ENCODE measurements at places on chromosomes 2 and 18.
A peak's percentile ranks its signal among the peaks of the same experiment; 100 is the strongest.

DNA sequence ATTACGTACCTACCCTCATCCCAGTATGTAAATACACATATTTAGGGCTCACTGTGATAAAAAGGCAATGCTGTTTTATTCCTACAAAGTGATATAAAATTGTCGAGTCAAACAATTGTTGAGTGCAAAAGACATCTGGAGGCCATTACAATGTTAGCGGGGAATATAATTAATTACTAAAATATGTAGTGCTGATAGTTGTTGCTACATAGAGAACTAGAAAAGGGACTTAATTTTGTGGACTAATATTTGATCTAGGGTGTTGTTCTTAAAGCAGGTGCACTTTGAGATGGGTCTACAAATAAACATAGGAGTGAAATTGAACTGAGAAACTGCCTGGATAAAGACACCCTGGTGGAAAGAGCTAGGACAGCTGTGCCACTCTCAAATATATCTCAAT, 300.1 kb downstream of the NOL4 start:
- no peak for DNase-seq

DNA sequence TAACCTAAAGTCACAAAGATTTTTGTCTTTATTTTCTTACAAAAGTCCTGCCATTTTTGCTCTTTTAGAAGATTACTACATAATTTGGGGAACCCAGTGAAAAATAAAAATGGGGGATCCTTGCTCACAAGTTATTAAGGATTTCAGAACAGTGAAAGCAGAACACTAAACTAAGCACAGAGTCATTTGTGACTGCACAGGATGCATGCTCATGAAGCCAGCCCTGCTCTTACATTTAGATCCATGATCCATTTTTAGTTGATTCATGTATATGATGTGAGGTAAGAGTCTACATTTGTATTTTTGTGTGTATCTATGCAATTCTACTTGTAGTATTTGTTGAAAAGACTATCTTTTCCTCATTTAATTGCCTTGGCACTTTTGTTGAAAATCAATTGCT, 21.8 kb downstream of the SP140L start:
- DNase-seq = no peak

- no peak for DNase-seq
These were observed 613 bp downstream of the COL5A2 start for GRCh38 chr2:189178726-189179569.

DNA sequence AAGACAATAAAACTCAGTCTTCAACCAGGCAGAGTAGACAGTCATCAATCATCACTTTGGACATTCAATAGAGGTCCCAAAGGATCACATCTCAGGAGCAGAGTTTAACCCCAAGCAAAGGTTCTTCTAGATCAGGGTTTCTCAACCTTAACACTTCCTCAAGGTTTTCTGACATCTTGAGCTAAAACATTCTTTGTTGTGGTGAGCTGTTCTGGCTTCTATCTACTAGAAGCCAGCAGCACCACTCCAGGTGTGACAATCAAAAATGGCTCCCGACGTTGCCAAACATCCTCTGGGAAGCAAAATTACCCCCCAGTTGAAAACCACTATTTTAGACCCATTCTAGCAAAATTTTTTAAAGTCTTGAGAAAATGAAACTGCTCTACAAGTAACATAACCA, 22.0 kb downstream of the RTTN start:
- no peak for DNase-seq

DNA sequence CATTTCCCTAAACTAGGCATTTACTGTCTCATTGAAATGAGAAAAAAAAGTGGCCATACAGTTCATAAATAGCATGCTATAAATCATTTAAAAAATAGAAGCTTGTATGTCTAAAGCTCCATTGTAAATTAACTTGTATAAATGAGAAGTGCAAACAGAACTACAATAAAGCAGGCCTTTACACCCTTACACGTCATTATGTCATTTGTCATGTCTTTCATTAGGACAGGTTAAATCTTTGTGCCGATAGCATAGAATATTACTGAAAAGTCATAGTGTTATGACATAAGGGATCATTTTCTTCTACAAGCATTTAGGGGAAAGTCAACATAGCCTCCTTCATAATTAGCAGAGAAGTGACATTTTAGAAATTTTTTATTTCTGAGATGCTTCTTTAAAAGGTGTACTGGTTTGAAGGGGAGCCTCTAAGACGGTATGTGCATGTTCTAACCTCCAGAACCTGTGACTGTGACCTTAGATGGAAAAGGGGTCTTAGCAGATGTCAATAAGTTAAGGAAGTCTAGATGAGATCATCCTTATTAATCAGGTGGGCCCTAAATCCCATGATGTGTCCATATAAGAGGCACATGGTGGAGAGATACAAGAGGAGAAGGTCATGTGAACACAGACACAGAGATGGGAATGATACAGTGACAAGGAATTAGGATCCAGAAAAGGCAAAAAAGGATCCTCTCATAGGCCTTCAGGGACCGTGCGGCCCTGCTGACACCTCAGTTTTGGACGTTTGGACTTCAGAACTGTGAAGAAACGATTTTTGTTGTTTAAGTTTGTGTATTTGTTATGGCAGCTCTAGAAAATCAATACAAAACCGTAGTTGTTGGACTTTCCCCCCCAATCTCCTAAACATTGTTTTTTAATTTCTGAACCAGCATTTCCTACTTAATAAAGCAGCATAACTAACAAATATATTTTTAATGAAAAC, 863.7 kb downstream of the MBD2 start:
- DNase-seq = no peak

- no peak for DNase-seq
These were observed 54.1 kb upstream of the AQP4 start for GRCh38 chr18:26919627-26920026.

GRCh38 chr2:102101097-102101848, 41.3 kb upstream of the IL1R1 start:
- DNase-seq = no peak

- DNase-seq = no peak
These were observed 1432.0 kb downstream of the DPP10 start for GRCh38 chr2:115874427-115874826.

GRCh38 chr18:76121011-76121410, 374.0 kb downstream of the ZNF516 start:
- DNase-seq = no peak

GRCh38 chr18:12726774-12727550, 24.1 kb downstream of the PSMG2 start:
- peak; percentile 76 for DNase-seq

- DNase-seq = no peak
These were observed 29.5 kb upstream of the LAPTM4A start for GRCh38 chr2:20080839-20081415.

DNA sequence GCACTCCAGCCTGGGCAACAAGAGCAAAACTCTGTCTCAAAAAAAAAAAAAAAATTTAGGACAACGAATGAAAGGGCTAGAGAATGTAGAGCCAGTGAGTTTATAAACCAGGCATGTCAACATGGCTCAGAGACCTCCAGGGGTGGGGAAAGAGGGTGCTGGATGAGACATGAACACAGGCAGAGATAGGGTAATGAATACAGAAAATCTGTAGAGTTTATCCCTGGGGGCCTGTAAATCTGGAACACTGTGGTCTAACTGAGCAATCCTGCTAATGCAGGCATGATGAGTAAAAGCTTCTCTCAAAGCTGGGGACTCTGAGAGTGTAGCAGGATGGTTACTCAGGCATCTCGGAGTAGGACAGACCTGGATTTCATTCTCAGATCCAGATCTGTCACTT, 59.2 kb upstream of the IGFBP2 start:
- no peak for DNase-seq

DNA sequence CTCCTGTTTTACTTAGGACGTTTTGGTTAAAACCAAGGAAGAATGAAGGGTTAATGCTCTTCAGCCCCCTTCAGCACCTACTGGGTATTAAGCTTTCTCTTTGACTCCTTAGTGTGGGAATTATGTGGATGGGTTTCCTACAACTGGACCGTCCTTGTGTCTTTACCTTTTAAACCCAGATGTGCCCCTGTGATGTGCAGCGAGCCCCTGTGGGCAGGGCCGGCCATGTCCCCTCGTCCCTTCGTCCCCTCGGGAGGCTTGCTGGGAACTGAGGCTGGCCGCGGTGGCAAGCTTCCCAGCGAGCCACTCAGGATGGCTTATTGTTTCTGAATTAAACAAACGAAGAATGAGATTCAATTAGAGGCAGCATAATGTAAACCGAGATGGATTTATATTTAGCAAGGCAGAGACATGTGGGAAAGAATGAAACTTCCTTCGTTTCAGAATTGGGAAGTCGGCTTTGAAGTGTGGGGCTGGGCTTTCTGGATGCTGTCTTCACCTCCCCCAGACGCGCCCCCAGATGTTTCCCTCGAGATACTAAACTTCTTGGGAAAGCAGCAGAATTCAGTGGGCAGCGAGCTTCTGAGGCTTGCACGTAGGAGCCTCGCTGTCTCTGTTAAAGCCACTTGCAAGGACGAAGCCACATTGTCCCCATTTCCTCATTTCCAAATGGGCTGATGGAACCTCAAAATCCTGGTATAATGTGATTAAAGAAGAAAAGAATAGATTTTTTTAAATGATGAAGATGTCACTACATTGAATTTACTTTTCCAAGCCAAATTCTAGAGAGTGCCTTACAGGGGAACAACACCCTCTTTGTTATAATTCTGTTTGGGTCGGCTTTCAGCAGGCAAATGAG, 146.0 kb downstream of the VAPA start:
- no peak for DNase-seq

- no peak for DNase-seq
These were observed 32.3 kb upstream of the VWC2L start for GRCh38 chr2:214378455-214379103.

- peak; percentile 51 for DNase-seq
These were observed 12.0 kb downstream of the SIGLEC15 start for GRCh38 chr18:45837283-45838070.

GRCh38 chr18:79947054-79947755, 4.2 kb downstream of the SLC66A2 start:
- no peak for DNase-seq

GRCh38 chr2:96533292-96534073, 3.1 kb upstream of the ARID5A start:
- DNase-seq = no peak

DNA sequence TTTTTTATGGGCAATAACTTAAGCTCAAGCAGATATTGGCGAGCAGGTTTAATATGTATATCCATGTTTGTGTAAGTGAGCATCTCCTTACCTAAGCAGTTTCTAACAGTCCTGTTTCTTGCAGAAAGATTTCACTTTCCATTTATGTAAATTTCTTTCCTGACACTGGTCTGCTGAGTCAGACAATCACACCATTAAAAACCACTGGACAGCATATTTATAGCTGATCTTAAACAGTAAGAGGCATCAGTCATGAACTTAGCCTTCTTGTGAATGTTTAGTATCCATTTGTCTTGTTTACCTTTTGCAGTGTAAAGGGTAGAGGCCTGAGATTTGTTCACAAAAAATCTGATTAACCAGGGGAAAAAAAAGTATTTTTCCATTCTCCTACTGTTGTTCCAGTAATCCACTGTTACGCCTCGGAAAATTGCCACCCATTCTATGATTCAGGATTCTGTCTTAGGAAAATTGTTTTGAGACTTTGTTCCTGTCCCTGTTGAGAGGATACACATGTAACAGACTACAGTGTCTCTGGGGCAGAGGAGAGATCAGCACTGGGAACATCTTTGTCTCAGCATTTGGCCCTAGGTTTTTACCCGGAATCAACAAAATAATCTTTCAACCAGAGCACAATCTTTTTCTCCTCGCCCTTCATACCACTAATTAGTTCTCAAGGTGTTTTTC, 521.0 kb upstream of the NRP2 start:
- DNase-seq = no peak

- no peak for DNase-seq
These were observed 14.9 kb downstream of the ABCG5 start for GRCh38 chr2:43823751-43824150.

- no peak for DNase-seq
These were observed 49.2 kb downstream of the EFEMP1 start for GRCh38 chr2:55874338-55874737.

DNA sequence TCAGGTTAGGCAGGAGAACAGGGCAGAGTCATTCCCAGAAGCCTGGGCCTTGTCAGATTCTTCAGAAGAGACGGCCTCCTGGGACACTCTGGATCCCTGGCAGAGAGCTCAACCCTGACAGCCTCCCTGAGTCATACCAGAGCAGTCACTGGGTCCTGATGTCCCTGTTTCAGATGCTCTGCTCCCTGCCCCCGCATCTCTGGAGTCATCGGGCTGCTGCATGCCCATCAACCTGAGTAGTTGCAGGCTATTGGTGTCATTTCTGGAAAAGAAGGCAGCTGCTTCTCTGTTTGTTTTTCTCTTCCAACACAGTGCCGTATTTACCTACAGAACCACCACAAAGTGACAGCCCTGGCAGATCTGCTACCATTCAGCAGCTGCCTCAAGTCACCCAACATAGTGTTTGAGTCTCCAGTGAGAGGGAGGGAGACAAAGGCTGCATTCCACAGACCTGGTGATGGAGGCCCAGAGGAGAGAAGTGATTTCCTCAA, 145.1 kb downstream of the B3GNT2 start:
- DNase-seq = no peak

DNA sequence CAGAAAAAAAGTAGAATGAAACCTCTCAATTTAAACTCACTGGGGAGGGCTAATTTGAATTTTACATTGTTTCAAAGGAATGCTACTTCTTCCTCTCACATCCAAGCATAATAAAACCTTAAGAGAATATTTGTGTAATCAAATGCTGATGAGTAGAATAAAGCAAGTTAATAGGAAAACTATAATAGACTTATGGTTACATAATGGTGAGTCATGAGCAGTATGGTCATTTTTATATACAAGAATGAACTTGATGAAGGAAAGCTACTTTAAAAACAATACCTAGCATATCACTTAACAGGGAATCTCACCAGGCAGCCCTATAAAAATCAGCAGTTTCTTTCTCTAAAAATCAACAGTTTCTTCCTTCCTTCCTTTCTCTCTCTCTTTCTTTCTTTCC, 80.3 kb downstream of the VSNL1 start:
- DNase-seq = no peak

- DNase-seq = no peak
These were observed 10.4 kb upstream of the EN1 start for GRCh38 chr2:118857677-118858484.

GRCh38 chr2:144348846-144349245, 171.1 kb downstream of the ZEB2 start:
- DNase-seq = no peak

- DNase-seq = peak; percentile 76
These were observed 65.5 kb downstream of the DGKD start for GRCh38 chr2:233419602-233420391.

- no peak for DNase-seq
These were observed 243.1 kb upstream of the CCDC68 start for GRCh38 chr18:55202232-55202917.

DNA sequence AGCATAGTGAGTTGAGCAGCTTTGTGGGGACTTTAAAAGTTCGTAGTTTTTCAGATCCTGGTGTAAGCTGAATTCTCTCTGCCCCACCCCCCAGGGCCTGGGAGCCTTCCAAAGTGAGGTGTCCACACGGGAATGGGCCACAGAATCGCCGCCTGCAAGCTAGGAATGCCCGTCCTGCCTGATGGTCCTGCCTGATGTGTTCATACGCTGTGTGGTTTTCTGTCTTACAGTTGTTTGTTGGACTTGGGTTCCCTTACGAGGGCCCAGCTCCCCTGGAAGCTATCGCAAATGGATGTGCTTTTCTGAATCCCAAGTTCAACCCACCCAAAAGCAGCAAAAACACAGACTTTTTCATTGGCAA, 158.7 kb downstream of the MGAT5 start:
- DNase-seq = no peak
